ENCODE measurements at places on chromosomes 1 and 21. TPM values are rescaled to one million over a fixed set of nuclear protein-coding genes. Genes with fewer than 3 reads are reported as not detected.

DNA sequence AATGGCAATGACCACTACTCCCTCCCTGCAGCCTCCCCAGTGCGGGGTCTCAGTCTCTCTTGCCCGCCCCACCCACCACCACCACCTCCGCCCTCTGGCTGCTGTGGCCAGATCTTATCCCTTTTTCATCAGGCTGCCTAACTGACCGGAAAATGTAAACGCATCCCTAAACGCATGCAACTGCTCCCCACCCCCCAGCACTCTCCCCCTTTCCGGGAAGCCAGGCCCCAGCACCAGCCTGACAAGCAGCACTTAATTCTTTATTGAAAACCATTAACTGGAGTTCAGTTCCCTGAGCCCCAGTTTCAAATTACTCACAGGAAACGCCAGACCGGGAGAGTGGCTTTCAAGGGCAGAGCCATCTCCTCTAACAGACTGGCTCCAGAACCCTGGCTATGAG lies 147.7 kb downstream of the DMRTA2 start:
- DNase-seq: no peak

BLACAT1 gene
- not detected for total RNA-seq

DNA sequence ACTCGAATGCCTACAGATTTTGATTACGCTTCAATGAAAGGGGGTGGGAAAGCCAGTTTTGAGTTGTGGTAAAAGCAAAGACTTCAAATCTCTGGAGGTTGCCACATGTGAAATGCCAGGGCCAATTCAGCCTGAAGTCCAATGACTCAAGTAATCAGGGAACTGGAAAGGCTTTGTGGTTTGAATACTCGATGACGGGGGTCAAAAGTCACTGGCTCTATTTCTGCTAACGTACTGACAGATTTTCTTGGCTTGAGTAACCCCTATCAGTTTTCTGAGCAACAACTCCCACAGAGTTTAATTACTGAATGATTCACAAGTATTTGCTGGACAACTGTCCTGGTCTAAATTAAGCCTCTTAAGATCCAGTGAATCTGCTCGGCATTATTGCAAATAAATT lies 152.2 kb downstream of the SIPA1L2 start:
- peak; percentile 93 for DNase-seq

DNA sequence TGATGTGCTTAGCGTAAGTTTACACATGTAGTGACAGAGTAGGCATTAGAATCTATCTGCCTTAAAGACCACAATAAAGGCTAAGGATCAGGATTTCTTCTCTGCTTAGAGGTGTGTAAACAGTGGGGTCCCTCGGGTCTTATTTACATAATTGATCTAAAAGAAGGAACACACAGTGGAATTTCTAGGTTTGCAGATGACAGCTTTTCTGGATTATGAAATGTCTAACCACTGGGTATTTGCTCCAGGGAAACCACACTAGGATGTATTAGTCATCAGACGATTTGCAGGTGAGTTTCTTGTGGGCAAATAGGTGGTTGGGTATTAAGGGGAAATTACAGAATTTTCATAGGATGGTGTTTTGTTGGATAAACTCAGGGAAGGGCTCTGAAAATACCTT lies 5.8 kb downstream of the LRRC8D start:
- DNase-seq: no peak

- peak; percentile 70 for DNase-seq
Measured at GRCh38 chr1:68051475-68051874, 1.0 kb upstream of the DIRAS3 start.

DNA sequence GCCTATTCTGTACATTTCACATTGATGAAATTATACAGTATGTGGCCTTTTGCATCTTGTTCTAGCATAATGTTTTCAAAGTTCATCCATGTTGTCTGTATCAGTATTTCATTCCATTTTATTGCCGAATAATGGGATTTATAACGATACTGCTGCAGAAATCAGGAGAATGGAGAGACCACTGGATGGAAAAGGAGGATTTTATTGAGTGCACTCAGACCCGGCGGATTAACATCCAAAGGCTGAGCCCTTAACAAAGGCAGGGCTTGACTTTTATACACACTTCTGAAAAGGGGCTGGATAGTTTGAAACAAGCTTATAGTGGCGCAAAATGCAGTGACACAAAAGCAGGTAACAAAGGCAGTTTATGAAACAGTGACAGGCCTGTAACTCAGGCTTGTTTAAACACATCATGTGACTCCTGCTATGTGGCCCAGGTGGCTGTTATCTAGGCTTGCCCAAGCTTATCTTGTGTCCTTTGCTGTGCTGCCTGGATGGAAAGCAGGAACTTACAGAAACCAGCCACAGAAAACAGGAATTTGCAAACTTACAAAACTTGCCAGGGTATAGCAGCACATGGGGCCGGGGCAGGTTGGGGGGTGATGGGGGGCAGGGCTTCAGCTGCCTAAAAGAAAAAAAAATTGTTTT lies 32.8 kb upstream of the KCNJ15 start:
- peak; percentile 67 for DNase-seq

DNA sequence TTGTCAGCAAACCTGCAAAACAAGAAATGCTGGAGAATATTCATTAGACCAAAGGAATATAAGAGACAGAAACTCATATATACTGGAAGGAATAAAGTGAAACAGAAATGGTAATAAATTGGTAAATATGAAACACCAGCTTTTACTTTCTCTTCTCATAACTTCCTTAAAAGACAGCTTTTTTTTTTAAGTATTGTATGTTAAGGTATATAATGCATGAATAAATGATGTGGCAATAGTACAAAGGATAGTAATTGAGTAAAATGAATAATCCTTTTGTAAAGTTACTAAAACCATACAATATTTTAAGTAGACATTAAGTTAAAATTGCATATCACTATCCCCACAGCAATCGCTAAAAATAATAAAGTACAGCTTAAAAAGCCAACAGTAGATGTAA lies 64.8 kb downstream of the TRIM33 start:
- DNase-seq: no peak

DNA sequence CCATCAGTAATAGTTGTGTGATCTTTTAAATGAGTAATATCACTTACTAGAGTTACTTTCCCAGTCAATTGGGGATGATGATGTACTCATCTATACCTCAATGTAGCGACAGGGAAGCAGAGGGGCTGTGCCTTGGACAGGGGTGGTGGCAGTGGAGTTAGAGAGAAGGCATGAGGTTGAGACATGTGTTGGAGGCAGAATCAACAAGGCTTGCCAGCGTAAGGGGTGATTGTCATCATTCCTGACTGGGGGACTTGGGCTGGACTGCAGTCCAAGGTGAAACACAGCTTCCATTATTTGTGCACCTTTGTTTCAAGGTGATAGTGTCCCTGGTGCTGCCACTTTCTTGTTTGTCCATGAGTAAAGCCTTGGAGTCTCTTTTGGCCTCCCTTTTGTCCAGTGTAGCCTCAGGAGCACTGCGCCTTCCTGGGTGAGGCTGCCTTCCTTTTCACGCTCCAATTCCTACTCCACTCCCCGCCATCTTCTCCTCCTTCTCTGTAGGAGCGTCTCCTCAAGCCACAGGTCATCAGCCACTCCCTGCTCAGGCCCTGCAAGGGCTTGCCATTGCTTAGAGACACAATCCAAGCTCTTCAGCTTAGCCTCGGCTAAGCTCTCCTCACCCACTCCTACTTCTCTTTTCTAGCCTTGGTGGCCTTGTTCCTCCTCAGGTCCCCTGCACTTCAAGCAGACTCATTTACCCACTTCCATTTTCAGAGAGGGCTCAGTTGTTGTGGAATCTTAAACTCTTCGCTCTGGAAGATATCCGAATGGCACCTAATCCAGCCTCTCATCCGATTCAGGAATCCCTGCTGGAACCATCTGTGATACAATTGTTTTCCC lies 77.6 kb upstream of the CD34 start:
- DNase-seq: no peak

DNA sequence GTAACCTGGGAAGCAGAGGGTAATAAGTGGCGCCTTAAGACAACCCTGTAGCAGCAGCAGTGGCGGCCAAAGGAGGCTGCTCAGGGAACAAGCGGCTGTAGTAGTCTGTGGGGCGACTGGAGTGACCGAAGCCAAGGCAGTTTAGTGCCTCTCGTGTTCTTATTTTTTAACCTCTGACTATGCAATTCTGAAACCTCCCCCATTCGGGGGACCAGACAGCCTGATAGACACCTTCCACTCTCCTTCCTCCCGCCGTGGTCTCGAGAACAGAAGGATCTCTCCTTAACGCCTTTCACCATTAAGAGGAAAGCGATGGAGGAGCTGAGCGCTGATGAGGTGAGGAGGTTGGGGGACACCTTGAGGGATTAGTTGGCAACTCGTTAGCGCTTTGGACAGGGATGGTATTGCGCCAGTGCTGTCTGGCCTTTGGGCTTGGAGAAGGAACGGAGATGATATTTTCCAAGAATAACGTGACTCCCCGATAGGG lies 644 bp downstream of the UBE4B start:
- peak; percentile 42 for DNase-seq

- no peak for DNase-seq
Measured at GRCh38 chr1:29324771-29325351, 88.5 kb downstream of the PTPRU start.

TSPEAR gene
- not detected for total RNA-seq

GRCh38 chr1:22024485-22025367 lies 23.3 kb downstream of the CELA3A start:
- DNase-seq: peak; percentile 88

INKA2 gene
- 4.5 TPM for total RNA-seq

- peak; percentile 44 for DNase-seq
Measured at GRCh38 chr1:150563340-150564038, 14.3 kb downstream of the ADAMTSL4 start.

C1orf141 gene
- total RNA-seq: not detected

MIXL1 gene
- total RNA-seq: not detected

DNA sequence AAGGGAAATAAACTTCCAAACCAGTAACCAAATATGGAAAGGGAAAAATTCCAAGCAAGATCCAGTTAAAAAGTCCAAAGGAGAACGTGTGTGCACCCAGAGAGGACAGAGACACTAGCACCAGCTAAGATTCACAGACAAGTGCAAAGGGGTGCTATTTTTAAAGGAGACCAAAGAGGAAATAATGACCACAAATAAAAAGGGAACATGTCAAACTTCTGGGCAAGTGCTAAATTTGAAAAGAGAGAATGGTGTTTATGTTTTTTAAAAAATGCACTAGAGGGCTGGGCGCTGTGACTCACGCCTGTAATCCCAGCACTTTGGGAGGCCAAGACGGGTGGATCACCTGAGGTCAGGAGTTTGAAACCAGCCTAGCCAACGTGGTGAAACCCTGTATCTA lies 8.6 kb downstream of the JAM2 start:
- no peak for DNase-seq

DNA sequence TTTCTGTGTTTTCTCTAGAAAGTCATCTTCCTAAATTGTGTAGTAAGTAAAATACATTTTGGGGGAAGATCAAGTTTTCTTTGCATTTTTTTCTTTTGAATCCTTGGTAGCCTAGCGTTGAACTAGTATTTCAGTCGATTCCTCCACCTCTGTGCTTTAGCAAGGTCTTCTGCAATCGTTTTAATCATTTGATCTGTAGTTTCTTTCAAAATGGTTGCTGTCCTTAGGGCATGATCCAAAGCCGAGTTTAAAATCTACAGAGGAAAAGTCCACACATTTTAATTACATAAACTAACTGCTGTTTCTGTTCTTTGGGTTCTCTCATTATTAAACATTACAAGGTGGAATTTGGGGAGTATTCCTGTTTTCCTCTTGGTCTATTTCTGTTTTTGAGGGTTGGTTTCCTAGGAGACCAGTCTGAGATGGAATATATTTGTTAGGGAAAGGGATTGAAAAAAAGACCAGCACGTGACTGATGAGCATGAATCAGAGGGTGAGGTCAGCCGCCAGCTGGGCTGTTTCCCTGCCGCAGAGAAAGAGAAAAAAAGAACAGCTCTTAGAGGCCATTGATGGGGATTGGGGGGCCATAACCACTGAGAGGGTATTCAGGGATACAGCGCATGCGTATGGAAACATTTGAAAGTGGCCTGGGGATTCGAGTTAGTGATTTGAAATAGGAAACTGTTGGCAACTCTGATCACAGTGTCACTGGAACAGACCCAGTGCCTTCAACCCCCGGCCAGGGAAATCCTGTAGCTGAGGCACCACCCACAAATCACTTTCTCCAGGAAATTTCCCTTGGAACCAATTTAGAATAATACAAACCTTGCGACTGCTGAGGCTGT lies 40.6 kb downstream of the AKNAD1 start:
- peak; percentile 93 for DNase-seq

Measured in fibroblast of villous mesenchyme (primary cell).